Cerebellar nuclear complex (tissue), 1 donor: ENCODE measurements at places on chromosomes 4 and X.

GRCh38 chr4:92270908-92271307 lies 32.9 kb upstream of the GRID2 start:
- DNase-seq = no peak

DNA sequence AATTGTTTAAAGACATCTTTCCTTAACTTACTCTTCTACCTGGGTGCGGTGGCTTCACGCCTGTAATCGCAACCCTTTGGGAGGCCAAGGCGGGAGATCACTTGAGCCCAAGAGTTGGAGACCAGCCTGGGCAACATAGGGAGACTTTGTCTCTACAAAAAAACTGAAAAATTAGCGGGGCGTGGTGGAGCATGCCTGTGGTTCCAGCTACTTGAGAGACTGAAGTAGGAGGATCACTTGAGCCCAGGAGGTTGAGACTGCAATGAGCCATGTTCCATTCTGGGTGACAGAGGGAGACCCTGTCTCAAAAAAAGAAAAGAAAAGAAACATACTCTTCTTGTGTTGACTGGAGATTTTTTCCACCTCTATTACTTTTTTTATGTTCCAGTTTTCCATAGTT lies 181.9 kb downstream of the RAPGEF2 start:
- no peak for DNase-seq

- DNase-seq = no peak
Measured at GRCh38 chrX:133970076-133970475, 15.3 kb downstream of the GPC3 start.

GRCh38 chr4:8188085-8188484 lies 11.0 kb upstream of the SH3TC1 start:
- DNase-seq = no peak

DNA sequence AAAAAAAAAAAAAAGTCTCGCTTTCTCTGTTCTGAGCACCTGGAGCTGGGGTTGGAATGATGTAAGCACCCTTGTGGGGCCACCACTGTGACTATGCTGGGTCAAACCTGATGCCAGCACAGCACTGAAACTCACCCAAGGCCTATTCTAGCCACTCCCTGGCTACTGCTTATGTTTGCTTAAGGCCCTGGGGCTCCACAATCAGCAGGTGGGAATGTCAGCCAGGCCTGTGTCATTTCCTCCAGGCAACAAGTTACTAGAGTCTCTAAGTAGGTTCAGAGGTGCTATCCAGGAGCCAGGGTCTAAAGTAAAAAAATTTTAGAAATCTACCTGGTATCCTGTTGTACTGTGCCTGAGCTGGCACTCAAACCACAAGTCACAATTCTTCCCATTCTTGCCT lies 1306.8 kb downstream of the STIM2 start:
- no peak for DNase-seq

- DNase-seq = no peak
Measured at GRCh38 chrX:69137371-69138117, 27.7 kb downstream of the PJA1 start.

DNA sequence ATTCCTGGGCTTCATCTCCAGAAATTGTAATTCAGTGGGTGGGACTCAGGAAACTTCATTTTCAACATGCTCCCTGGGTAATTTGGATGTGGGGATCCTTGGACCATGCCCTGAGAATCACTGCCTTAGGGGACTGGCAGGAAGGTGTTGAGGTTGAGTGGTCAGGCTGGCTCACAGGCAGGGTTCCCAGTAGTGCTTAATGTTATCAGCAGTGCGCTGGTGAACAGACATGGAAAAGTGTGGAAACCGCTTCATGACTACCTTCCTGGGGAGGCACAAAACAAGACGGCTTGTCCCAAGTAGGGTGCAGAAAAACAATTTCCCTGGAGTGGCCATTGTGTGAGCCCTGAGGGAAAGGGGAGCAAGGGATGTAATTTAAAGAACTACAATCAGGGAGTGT lies 31.4 kb downstream of the SUPT20HL1 start:
- no peak for DNase-seq

DNA sequence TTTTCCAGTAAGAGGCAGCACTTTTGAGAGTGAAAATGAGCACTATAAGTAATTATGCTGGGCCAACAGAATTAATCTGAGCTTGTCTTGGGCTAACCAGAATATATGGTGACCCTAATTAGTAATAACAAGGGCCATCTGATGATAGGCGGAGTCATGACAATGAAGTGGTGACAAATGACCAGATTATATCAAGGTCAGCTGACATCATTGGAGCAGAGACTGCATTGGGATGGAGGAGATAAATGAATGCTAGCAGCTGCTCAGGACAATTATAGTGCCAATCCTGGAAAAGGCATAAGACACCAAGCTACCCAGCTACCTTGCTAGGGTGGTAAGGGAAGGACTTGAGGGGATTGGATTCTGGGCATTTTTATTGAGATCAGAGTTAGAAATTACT lies 1548.7 kb downstream of the RPA4 start:
- no peak for DNase-seq

DNA sequence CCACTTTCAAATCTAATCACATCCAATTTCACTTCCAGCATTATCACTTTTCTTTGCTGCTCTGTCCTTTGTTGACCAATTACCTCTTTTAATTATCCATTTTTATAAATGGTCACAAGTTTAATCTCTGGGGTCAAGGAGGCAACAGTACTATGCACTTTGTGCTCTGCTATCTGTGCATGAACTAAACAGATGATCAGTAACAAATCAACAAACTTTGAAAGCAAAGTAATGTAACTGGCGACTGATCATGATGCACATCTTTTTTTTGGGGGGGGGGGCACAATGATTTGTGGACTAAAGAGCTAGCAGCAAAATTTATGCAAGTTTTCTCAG lies 1.5 kb upstream of the SEC31A start:
- no peak for DNase-seq

GRCh38 chr4:124111922-124112321 lies 600.6 kb downstream of the ANKRD50 start:
- DNase-seq = no peak

GRCh38 chrX:140817943-140818342 lies 108.4 kb downstream of the LINC00632 start:
- DNase-seq = no peak

GRCh38 chr4:38842994-38843393 lies 13.6 kb downstream of the TLR6 start:
- no peak for DNase-seq

GRCh38 chr4:69490271-69490670 lies 5.4 kb downstream of the UGT2B4 start:
- DNase-seq = no peak

GRCh38 chrX:23854122-23854521 lies 53.6 kb downstream of the APOO start:
- no peak for DNase-seq

DNA sequence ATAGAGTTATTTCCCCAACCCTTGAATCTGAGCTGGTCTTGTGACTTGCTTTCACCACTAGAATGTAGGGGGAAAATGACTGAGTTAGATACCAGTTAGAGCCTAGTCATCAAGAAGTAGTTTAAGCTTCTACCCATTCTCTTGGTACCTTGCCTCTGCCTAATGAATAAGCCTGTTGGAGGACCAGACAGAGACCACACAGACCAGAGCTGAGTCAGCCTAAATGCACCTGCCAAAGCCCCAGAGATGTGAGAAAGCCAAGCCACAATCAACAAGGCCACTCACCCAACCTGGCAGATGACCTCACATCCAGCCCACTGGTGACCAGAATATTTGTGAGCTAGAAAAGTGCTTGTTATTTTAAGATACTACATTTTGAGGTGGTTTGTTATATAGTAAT lies 85.2 kb upstream of the DCLK2 start:
- DNase-seq = no peak
